ENCODE measurements at places on chromosomes 7 and 10.

DNA sequence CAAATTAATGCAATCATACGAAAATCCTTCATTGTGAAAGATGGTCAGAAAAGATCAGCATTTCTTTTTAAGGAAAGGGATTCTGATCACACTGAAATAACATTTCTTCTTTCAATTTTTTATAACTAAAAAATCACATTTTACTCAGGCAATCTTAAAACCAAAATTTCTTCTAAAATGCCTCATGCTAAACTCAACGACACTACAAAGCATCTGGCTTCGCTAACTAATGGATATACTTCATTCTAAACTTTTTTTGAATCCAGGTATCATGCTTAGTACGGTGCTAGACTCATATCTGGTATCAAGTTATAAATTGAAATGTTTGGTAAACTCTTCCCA, 100.4 kb downstream of the CUBN start:
- DNase-seq = no peak

- DNase-seq = no peak
Observed at GRCh38 chr7:134447383-134447782, 11.5 kb downstream of the AKR1B1 start.

- DNase-seq = no peak
Observed at GRCh38 chr10:71900441-71901180, 49.6 kb upstream of the PSAP start.

DNA sequence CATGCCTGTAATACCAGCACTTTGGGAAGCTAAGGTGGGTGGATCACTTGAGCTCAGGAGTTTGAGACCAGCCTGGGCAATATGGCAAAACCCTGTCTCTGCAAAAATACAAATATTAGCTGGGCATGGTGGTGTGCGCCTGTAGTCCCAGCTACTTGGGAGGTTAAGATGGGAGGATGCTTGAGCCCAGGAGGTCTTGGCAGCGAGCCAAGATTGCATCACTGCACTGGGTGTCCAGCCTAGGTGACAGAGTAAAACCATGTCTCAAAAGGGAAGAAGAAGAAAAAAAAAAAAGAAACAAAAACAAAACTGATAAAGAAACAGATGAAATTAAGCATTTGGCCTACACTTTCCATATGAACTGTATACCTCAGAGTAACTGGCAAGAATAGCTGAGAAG, 319.2 kb downstream of the PARD3 start:
- DNase-seq = no peak

- DNase-seq = no peak
Observed at GRCh38 chr10:102113956-102114857, 6.0 kb downstream of the LDB1 start.

DNA sequence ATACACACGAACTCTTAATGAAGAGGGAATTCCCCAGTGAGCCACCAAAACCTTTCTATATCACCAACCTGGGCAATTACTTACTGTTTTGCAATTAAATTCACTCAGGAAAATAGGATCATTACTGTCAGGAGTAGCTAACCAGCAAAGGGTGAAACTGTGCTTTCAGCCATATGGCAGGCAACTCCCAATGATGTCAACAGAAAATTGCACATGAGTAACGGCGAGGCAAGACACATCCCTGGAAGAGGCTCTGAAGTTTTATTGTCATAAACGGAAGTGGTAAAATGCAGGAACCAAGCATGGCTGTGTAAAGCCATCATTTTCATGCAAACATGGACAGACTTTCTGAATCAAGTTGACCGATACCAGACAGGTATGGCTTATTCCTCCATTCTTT, 548.9 kb upstream of the AUTS2 start:
- no peak for DNase-seq

- no peak for DNase-seq
Observed at GRCh38 chr10:75016325-75016724, 95.1 kb upstream of the SAMD8 start.

DNA sequence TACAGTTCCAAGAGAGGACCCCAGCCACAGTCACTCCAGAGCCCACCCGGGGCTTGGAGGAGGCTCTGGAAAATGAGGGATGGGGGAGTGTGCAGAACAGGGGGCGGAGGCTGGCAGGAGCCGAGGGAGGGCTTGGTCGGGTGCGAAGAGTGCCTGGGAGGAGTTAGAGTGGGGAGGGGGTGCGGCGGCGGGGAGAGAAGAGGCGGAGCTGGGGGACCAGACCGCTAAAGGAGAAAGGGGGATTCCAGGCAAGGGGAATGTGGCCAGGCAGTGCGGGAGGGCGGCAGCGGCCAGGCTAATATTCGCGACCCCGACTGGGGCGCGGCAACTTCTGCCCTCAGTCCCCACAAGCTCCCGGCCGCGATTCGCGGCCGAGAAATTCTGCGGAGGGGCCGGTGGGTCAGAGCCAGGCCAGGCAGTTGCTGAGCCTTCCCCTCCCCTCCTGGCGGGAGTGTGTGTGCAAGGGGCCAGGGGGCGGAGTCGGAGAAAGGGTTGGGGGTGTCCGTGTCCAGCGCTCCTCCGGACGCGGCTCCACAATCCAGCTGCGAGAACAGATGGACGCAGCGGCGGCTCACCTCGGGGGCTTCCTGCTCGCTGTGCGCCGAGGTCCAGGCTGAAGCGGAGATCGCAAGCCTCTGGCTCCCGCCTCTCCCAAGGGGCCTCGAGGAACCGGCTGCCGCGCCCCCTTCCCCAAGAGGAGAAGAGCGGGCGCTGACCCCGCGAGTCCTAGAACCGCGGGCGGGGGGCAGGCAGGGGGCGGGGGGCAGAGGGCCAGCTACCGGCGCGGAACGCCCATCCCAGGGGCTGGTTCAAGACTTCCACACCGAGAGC, 612 bp upstream of the SLC18A3 start:
- DNase-seq = no peak

- no peak for DNase-seq
Observed at GRCh38 chr7:148669927-148670326, 28.8 kb upstream of the CUL1 start.

GRCh38 chr10:1507436-1507835, 229.9 kb downstream of the ADARB2 start:
- DNase-seq = no peak

DNA sequence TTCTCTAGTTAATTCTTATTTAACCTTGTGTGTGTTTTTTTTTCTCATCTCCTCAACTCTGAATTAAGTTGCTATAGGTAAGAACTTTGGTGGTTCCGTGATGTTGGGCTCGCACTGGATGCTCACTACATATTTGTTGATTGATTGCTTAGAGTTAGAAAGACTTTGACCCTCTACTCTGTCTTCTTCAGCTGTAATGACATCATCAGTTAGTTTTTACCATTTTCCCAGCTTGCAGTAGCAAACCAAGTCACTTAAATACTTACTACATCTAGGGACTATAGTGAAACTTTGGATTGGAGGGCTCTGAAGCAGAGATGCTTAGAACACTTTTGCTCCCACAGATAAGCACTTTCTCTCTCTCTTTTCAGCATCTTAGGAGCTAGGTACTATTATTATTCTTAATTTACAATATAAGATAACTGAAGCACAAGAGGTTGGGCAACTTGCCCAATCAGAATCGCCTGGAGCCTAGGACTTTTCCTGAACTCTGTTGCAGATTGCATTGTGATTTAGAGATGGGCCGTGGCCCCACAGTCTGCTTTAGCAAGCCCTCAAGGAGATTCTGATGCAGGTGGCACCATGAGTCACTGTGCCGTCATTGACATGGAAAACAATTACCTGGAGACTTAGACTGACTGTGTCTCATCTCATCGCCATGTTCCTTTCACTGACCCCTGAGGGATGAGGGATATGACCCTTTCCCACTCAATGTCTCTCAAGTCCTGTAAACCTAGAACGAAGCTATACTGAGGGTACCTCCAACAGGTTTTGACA, 471.9 kb upstream of the PODXL start:
- no peak for DNase-seq

DNA sequence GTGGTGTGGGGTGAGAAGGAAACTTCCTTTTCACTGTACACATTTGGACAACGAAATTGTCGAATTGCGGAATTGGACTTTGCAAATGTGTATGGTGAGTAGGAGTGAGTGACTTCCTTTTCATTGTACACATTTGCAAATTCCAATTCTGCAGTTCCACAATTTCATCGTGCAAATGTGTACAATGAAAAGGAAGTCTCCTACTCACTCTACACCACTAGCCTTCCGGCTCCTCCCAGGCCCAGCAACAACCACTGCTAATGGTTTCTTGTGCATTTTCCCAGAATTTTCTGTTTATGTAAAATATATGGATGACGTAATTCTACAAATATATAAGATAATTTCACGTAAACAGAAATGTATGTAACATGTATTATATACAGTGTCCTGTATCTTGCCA, 118.5 kb downstream of the ARL4A start:
- no peak for DNase-seq

GRCh38 chr10:122939856-122940543, 14.0 kb downstream of the C10orf88 start:
- no peak for DNase-seq

GRCh38 chr10:67492317-67493019, 203.5 kb downstream of the CTNNA3 start:
- DNase-seq = no peak

- DNase-seq = no peak
Observed at GRCh38 chr10:136465-136762, 1.2 kb downstream of the ZMYND11 start.

GRCh38 chr10:132399117-132400035, 2.4 kb downstream of the PWWP2B start:
- no peak for DNase-seq

DNA sequence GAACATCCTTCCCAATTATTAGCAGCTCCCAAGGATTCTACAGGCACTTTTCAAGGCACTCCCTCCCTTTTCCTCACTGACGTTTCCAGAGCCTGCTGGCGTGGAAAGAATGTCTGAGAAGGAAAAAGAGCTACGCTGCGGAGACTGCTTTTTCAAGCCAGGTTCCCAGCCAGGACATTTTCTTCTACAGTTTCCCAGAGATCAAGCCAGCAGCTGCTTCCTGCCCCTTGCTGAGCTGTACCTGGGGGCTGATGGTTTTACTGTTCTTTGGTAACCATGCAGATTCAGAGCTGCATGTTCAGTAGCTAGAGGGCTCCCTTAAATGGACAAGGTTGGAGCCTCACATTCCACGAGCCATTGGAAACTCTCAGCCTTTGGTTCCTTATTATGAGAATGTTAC, 133.4 kb downstream of the EVX1 start:
- no peak for DNase-seq

DNA sequence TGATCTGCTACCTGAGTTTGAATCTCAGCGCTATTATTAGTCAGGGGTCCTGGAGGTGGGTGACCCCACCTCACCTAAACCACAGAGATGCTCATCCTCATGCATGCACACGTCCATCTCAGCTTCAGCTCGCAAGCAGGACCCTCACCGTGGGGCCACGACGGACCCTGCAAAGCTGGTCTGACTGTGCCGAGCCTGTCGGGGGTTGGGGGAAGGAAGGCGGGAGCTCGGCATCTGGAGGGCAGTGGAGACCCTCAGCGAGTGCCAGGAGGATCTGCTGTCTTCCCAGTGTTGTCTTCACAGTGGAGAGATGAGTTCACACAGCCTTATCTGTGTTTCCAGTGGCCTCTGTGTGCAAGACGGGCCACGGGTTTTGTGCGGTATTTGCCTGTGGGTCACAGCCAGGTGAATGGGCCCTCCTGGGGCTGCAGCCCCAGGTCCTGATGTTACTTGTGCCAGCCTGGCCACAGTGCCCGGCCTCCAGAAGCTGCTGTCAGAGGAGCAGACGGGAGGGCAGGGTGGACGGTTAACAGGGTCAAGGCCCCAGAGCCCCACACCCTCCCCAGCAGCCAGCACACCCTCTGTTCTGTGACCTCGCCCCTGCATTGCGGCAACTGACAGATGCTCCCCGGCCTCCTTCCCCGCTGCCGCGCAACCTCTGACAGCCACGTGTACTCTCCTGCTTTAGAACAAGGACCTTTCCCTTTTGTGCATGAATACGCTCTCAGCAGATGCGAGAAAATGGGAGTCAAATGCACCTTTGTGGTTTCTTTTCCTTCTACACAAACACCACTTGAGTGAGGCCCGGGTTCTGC, 528.8 kb downstream of the DNAJB6 start:
- peak; percentile 54 for DNase-seq

DNA sequence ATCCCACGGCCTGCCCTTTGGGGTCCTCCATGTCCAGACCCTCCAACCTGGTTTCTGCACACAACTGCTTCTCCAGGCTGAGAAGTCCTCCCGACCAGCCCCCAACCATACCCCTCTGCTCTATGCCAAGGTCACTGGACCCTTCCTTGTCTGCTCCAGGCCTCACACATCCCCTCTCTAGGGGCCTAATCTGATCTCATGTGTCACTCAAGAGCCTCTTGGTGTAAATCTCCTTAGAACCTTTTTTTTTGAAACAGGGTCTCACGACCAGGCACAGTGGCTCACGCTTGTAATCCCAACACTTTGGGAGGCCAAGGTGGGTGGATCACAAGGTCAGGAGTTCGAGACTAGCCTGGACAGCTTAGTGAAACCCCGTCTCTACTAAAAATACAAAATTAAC, 17.5 kb upstream of the SERPINE1 start:
- no peak for DNase-seq

DNA sequence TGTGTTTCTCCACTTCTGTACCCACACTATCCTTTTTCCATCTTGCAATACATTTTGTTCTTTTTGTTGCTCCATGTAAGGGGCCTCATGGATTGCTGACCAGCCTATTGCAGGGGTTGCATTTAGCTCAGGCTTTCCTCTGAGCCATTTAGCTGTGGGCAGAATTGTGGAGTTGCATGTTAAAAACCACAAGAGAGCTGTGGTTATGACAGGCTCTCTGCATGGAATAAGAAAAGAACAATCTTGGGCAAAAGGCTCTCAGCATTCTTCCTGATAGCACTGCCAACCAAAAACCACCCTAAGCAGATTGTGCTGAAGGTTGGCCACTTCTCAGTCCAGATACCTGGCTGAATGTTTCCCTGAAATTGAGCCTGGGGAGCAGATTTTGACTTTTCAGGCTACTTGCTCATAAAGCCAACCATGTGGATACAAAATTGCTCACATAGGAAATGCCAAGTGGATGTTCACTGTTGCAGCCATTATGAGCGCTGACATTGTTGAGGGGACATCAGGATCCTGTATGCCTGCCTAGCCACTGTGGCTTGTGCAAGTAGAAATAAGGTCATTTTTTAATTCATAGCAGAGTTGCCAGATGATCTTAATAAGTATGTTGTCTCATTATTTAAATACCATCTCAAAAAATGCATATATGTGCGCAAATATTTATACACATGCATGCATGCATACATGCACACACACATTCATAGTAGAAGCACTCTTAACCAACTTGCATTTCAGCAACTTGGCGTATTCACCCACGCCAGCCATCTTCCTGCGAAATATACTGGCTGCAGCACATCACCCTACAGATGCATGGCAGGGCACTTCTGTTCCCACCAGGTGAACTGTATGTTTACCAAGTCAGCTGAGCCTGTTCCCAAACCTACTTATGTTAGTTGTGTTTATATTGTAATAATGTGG, 695.4 kb downstream of the LRMDA start:
- DNase-seq = no peak

Measured in NCI-H187 (cell line).